ENCODE measurements at places on chromosomes 13 and 19. TPM values are rescaled to one million over a fixed set of nuclear protein-coding genes. Genes with fewer than 3 reads are reported as not detected.

- DNase-seq, result no peak
- H3K4me3 ChIP-seq, result no peak overlapping the region
- H3K27ac ChIP-seq, result no peak overlapping the region
- H3K27me3 ChIP-seq, result no peaks in the 10 kb centered on the region
Measured at GRCh38 chr13:27264181-27264580, 6.4 kb upstream of the RASL11A start.

KLK14 gene
- total RNA-seq, result not detected

DNA sequence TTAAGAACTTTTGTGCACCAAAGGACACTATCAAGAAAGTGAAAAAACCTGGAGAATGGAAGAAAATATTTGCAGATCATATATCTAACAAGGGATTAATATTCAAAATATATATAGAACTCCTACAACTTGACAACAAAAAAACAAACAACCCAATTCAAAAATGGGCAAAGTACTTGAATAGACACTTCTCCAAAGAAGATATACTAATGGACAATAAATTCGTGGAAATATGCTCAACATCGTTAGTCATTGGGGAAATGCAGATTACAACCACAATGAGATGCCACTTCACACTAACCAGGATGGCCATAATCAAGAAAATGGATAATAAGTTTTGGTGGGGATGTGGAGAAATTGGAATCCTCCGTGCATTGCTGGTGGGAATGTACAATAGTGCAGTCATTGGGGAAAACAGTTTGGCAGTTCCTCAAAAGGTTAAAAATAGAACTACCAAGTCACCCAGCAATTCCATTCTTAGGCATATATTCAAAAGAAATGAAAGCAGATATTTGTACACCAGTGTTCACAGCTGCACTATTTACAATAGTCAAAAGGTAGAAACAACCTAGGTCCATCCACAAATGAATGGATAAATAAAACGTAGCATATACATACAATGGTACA lies 2.2 kb upstream of the LSR start:
- no peak overlapping the region for H3K27ac ChIP-seq
- no peaks in the 10 kb centered on the region for H3K27me3 ChIP-seq
- no peak for DNase-seq
- H3K36me3 ChIP-seq, result no peaks in the 10 kb centered on the region
- peaks cover 31% of the 10 kb centered on the region for H3K4me1 ChIP-seq

DNA sequence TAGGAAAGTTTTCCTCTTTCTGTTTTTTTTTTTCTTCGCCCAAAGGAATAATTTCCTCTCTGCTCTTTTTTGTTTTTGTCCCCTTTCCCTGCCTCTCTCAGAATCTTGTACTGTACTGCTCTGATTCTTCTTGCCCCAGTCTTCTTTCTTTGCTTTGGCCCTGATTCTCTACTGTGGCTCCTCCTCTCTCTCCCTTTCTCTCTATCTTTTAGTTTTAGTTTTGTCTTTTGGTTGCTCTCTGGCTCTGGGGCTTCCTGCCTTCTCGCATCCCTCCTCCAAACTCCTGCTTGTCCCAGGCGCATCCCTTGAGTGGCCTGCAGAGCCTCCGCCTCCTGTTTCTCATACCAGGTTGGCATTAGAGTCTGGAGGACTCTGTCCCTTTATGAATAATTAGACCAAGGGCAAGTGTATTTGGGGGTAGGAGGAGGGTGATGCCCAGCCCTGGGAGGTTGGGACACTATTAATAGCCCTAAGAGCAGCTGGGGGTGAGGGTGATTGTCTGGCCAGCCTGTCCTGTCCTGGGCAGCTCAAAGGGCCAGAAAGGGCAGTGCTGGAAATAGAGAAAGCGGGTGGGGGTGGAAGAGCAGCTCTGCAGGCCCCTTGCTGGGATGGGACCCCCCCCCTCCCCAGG lies 39.1 kb downstream of the LYL1 start:
- no peaks in the 10 kb centered on the region for H3K36me3 ChIP-seq
- H3K27me3 ChIP-seq, result no peaks in the 10 kb centered on the region
- H3K4me3 ChIP-seq, result no peak overlapping the region
- no peak for DNase-seq

RAB3A gene
- 5.6 TPM for total RNA-seq

DNA sequence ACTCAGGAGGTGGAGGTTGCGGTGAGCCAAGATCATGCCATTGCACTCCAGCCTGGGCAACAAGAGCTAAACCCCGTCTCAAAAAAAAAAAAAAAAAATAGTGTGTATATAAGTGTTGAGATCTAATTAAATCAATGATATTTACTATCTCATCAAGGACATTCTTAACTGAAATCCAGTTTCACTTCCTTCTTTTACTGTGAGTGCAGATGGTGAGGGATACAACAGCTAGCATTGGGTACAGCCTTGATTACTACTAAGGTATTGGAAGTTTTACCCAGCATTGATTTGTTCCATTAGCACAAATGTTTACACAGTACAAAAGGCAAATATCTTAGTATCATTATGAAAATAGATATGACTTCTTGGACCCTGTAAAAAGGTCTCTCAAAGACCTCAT lies 546.6 kb downstream of the KCTD12 start:
- no peaks in the 10 kb centered on the region for H3K4me1 ChIP-seq
- H3K4me3 ChIP-seq, result no peak overlapping the region
- DNase-seq, result no peak
- H3K27ac ChIP-seq, result no peak overlapping the region

- H3K4me1 ChIP-seq, result peaks cover 73% of the 10 kb centered on the region
- no peak for DNase-seq
- H3K4me3 ChIP-seq, result no peak overlapping the region
- peak overlapping the region; percentile 18 for H3K27ac ChIP-seq
Measured at GRCh38 chr19:13882419-13882795, 5.5 kb downstream of the NANOS3 start.

STXBP2 gene
- total RNA-seq, result 64.3 TPM

KCNRG gene
- not detected for total RNA-seq

GRCh38 chr19:18896421-18896841 lies 473 bp upstream of the CERS1 start:
- H3K4me3 ChIP-seq, result peak overlapping the region; percentile 24
- H3K36me3 ChIP-seq, result peaks cover 21% of the 10 kb centered on the region
- H3K27me3 ChIP-seq, result peaks cover 5% of the 10 kb centered on the region
- H3K4me1 ChIP-seq, result peaks cover 24% of the 10 kb centered on the region
- H3K27ac ChIP-seq, result no peak overlapping the region

CEACAM4 gene
- total RNA-seq, result not detected

SHISA2 gene
- total RNA-seq, result not detected

DNA sequence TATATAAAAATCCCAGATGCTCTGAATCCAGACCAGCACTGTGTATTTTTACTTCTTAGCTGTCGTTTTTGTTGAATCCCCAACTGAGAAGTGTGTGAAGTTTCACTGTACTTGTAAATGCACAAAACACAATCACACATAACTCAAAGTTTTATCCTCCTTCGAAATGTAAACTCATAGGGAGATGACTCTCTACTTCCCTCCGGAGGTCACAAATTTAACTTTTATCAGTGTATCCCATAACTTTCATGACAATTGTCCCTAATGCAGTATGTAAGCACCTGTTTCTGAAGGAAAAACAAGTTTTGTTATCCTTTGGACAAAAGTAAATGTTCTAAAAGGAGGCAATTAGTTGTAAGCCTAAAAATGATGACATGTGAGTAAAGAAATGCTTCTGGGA lies 665.0 kb upstream of the SLITRK6 start:
- H3K27me3 ChIP-seq, result no peaks in the 10 kb centered on the region
- no peak for DNase-seq
- no peaks in the 10 kb centered on the region for H3K36me3 ChIP-seq
- no peak overlapping the region for H3K27ac ChIP-seq
- no peak overlapping the region for H3K4me3 ChIP-seq

PRKCG gene
- not detected for total RNA-seq

- no peak for DNase-seq
- H3K27ac ChIP-seq, result peak overlapping the region; percentile 89
- H3K36me3 ChIP-seq, result no peaks in the 10 kb centered on the region
- H3K4me3 ChIP-seq, result peak overlapping the region; percentile 52
Measured at GRCh38 chr13:111114362-111115060, 599 bp upstream of the ARHGEF7 start.

DNA sequence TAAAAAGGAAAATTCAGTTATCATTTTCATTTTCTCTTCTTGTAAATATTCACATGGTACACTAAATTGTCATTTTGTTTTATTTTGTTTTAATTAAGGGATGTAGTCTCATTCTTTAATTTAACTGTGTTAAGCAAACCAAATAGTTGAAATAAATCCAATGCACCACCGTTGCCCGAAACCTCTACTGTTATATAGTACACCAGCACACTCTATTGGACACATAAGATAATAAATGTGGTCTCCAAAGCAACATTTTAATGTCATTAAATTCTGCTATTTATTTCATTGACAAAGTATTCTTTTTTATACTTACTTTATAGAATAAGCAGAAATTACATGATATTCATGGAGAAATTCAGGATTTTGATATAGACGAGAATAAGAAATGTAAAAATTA lies 156.4 kb upstream of the FREM2 start:
- DNase-seq, result no peak
- no peaks in the 10 kb centered on the region for H3K36me3 ChIP-seq
- H3K4me3 ChIP-seq, result no peak overlapping the region

DNA sequence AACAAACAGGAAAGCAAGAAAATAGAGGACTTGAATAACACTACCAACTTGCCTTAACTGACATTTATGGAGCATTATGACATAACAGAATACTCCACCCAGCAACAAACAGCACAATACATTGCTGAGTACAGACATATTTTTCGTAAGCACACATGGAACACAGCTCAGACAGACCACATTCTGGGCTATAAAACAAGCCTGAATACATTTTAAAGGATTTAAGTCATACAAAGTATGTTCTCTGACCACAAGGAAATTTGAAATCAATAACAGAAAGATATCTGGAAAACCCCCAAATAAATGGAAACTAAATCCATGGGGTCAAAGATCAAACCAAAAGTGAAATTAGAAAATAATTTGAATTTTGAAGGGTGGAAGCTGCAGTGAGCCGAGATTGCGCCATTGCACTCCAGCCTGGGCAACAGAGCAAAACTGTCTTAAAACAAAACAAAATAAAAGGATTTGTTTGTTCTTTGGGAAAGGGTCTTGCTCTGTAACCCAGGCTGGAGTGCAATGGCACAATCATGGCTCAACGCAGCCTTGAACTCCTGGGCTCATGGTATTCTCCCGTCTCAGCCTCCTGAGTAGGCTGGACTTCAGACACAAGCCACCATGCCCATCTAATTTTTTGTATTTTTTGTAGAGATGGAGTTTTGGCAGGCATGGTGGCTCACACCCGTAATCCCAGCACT lies 5.6 kb downstream of the ZDHHC20 start:
- peak overlapping the region; percentile 33 for H3K27ac ChIP-seq
- H3K27me3 ChIP-seq, result no peaks in the 10 kb centered on the region
- no peak overlapping the region for H3K4me3 ChIP-seq
- no peaks in the 10 kb centered on the region for H3K36me3 ChIP-seq
- DNase-seq, result no peak

RNF225 gene
- total RNA-seq, result 0.98 TPM

FGF21 gene
- total RNA-seq, result not detected

DNA sequence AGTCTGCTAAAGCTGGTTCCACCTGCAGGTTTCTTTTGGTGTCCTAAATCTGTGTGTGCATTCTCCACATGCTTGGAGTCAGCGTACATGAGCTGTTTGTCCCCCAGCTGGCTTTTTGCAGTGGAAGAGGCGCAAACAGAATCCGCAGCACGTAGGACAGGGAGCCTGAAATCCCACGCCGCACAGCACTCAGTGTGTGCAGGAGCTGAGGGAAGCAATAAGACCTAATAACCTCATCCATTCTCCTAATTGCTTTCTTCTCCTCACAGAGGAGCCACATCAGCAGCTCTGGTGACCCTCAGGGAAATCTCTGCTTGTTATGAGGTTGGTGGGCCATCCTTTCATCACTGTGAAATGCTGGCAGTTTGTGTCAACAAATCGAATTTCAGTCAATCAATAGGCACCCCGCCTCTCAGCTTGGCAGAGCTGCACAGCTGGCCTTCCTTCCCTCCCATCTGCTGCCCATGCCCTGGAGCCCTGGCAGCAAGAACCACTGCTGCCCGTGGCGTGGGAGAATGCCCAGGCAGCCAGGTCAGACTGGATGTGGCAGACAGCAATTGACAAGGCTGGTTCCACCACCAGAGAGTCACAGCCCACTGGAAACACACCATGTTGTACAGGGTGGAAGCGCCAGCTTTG lies 136.7 kb downstream of the ZDHHC20 start:
- DNase-seq, result no peak
- no peaks in the 10 kb centered on the region for H3K36me3 ChIP-seq
- H3K27me3 ChIP-seq, result no peaks in the 10 kb centered on the region
- H3K4me3 ChIP-seq, result no peak overlapping the region
- peaks cover 11% of the 10 kb centered on the region for H3K4me1 ChIP-seq
- H3K27ac ChIP-seq, result no peak overlapping the region

- no peaks in the 10 kb centered on the region for H3K36me3 ChIP-seq
- H3K27me3 ChIP-seq, result no peaks in the 10 kb centered on the region
- H3K4me3 ChIP-seq, result no peak overlapping the region
- no peak for DNase-seq
- peak overlapping the region; percentile 46 for H3K27ac ChIP-seq
Measured at GRCh38 chr19:48724796-48725753, 5.5 kb upstream of the MAMSTR start.

GRCh38 chr19:19115954-19116353 lies 22.3 kb downstream of the TMEM161A start:
- no peaks in the 10 kb centered on the region for H3K27me3 ChIP-seq
- no peak for DNase-seq

ZNF132 gene
- total RNA-seq, result 5.2 TPM

- no peaks in the 10 kb centered on the region for H3K4me1 ChIP-seq
- no peak overlapping the region for H3K4me3 ChIP-seq
- no peaks in the 10 kb centered on the region for H3K36me3 ChIP-seq
Measured at GRCh38 chr13:23386533-23386932, 47.0 kb downstream of the SACS start.

DNA sequence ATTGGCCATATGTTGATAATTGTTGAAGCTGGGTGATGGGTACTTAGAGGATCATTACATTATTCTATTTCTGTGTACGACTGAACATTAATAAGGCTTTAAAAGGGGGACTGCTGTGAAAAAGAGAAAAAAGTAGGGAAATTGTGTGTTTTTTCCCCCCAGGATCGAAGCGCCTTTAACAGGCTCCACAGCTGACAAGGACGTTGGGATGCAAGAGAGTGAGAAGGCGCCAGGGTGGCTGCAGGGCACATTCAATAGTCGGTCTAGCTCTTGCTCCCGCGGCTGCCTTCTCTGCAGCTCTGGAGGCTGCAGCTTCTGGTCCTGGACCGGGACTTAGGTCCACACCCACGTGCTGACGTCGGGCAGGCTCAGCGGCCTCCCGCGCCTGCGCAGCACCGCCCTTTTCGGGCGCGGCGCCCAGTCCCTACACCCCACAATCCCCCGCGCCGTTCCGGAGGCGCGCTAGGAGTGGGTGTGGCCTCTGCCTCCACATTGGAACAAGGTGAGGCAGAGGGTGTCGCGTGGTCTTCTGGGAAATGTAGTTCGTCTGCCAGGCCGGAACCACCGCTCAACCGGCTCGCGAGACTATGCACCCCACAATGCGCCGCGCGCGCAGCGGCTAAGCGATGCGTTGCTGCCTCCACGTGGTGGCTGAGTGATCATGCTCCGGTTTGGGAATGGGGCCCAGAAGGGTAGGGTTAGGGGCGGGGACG lies 4.9 kb upstream of the LRFN3 start:
- peak; percentile 100 for DNase-seq
- no peaks in the 10 kb centered on the region for H3K27me3 ChIP-seq
- peak overlapping the region; percentile 23 for H3K4me3 ChIP-seq
- H3K27ac ChIP-seq, result peak overlapping the region; percentile 72

ZNF112 gene
- 9.6 TPM for total RNA-seq

Measured in vagina (tissue), 2 donors.